ENCODE measurements at places on chromosomes 4 and X.

DNA sequence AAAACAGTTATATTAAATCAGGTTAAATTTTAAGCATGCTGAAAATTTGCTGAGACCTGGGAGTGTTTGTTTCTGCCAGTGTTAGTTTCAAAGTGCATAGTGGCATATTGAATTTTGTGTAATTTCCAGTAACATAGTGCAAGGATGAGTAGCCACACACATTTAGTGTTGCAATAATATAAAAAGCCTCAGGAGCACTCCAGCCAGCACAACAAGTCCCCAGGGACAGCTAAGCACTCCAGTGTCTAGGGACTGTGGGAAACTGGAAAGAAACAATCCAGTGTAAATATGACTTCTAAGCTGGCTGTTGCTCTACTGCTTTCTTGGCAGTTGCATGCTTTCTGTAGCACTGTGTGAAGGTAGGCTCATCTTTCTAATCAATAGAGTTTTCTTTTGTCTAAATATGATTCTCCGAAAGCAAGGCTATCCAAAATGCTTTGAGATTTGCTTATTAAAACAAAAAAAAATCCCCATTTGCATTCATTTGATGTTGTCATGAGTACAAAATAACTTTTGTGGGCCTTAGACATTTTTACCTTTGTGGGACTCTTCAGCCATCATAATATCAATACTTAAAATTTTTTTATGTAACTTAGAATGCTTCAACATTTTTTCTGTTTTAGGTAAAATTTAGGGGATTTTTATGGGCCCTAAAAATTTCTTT is 24.2 kb upstream of the CXCL2 start:
- no peak for DNase-seq

DNA sequence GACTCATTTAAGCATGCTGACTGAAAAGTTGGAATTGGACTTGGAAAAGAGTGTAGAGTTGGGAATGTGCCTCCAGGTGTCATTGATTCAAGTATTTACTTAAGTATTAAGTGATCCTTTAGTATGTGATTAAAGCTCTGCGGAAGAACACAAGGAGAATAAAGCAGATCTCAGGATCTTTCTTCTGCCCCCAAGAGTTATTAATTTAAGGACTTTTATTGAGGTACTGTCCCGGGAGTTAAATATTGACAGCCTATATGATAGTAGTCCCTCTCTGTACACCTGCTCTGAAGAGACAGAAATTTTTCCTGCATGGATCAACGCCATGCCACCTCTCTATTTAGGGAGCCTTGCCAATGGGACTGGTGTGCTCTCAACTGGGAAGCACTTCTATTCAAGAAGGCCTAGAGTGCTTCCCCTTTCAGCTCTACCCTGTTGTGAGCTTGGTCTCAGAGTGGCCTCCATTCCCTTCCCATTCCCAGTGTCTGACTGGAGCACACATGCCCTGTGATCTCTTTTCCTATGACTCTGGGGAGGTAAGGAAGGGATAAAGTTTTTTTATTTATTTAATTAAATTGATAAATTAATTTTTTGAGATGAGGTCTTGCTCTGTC is 75.9 kb downstream of the SHISA3 start:
- DNase-seq, result no peak

GRCh38 chr4:2786152-2786671 is 6.7 kb upstream of the SH3BP2 start:
- no peak for DNase-seq

DNA sequence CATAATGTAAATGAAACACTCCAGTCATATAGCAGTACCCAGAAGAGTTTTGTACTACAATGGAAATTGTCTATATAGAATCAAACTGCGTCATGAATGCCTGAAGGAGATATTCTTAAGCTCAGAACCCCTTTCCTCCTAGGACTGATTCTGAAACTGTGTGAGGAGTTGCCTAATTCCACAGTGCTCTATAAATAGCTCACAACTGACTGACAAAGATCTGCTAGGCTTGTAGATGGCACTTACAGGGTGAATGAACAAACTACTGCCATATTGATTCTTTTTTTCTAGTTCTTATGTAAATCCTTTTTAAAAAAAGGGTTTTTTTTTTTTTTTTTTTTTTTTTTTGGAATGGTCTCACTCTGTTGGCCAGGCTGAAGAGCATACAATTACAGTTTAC is 30.1 kb upstream of the UGT2B17 start:
- DNase-seq, result no peak

GRCh38 chrX:136687457-136687856 is 39.5 kb downstream of the CD40LG start:
- DNase-seq, result no peak

DNA sequence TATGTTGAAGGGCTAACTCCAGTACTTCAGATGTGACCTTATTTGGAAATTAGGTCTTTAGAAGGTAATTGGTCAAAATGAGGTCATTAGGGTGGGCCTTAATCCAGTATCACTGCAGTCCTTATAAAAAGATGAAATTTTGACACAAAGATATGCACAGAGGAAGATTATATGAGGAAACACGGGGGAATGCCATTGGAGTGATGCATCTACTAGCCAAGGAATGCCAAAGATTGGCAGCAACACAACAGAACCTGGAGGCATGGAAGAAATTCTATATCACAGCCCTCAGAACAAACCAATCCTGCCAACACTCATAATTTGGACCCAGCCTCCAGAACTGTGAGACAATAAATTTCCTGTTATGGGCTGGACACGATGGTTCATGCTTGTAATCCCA is 17.6 kb downstream of the TRIM61 start:
- no peak for DNase-seq

- no peak for DNase-seq
Observed at GRCh38 chr4:81790477-81790876, 318.8 kb upstream of the RASGEF1B start.

- no peak for DNase-seq
Observed at GRCh38 chr4:42574870-42575430, 82.0 kb downstream of the ATP8A1 start.

DNA sequence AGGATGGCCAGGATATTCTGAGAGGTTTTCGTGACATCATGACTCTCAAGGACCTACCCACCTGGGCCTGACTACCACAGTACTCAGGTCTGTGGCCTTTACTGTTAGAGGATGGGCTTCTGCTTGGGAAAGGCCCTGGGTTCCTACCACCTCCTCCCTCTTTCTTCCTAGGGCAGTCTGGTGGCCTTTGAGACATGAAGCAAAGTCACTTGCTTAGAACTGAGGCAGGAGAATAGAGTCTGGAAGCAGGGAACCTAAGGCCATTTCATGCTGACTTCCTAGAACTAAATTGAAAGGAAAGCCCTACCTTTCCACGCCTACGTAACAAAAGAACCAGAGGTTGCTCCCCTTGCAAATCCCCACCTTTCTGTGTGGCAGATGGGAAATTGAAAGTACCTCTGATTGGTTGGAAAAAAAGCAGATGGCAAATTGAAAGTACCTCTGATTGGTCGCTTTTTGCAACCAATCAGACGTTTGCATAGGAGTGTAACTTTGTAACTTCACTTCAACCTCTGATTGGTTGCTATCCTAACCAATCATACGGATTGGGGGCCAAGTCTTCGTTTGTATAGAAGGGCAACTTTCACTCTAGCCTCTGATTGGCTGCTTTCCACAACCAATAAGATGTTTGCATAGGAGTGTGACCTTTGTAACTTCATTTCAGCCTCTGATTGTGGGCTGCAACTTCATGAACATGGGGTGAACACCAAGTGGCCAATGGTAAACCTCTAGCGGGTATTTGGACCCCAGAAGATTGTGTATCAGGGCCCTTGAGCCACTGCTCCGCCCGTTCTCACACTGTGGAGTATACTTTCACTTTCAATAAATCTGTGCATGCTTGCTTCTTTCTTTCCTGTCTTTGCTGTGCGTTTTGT is 9.9 kb upstream of the AKAP14 start:
- DNase-seq, result no peak

DNA sequence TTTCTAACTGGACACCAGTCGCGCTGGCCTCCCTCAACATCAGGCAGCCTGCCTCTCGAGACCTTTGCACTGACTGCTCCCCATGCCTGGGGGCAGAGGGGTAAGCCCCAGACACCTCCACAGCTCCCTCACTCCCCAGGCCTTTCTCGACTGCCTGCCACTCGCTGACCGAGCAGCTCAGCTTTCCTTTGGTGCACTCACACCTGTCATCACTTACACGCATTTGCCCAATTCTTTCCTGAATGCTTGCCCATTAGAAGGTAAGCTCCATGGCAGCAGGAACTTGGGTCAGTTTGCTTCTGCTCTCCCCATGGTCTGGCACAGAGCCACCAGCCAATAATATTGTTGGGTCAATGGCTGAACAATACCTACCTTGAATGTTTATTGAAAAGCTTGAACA is 32.2 kb upstream of the PROM1 start:
- no peak for DNase-seq

DNA sequence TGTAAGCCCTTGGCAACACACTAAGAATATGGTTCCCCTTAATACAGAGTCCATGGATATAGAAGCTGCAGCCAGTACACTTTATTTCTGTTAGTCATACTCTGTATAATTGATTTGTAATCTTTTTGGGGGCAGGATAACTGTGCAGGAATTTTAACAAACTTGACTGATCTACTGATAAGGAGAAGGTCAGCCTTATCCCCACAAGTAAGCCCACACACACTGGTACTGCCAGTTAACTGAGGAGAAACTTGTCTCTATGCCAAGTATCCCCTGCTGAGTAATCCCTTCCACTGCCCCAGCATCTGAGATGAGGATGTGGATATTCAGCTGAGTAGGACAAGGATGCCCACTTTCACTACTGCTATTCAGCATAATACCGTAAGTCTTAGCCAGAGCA is 154.9 kb upstream of the CXXC4 start:
- DNase-seq, result no peak

GRCh38 chrX:71615954-71616353 is 2.4 kb downstream of the CXCR3 start:
- no peak for DNase-seq

- DNase-seq, result peak; percentile 18
Observed at GRCh38 chr4:112448306-112449132, 67.5 kb downstream of the NEUROG2 start.

- DNase-seq, result no peak
Observed at GRCh38 chrX:115233497-115234455, at the start of gene LRCH2. Gene LRCH2, minus strand, starts transcription at chrX:115234096. Its CDS starts 55 bp downstream, at chrX:115234041.

DNA sequence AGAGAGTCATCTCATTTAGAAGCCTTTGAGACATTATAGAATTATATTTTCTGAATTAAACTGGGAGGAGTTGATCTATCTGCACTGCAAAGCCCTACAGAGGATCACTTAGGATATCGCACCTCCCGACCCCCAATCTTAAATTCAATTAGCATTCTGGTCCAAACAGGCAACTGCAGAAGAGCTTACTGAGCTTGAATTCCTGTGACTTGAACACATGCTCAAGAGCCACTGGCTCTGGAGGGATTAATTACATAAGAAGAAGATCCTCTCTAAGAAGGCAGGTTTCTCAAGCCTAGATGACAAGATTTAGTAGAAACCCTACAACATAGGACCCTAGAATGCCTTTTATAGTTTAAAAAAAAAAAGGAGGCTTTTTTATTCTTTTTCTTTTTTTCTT is 548.9 kb downstream of the ARAP2 start:
- no peak for DNase-seq

GRCh38 chr4:82585690-82586435 is 24.1 kb upstream of the TMEM150C start:
- DNase-seq, result no peak

DNA sequence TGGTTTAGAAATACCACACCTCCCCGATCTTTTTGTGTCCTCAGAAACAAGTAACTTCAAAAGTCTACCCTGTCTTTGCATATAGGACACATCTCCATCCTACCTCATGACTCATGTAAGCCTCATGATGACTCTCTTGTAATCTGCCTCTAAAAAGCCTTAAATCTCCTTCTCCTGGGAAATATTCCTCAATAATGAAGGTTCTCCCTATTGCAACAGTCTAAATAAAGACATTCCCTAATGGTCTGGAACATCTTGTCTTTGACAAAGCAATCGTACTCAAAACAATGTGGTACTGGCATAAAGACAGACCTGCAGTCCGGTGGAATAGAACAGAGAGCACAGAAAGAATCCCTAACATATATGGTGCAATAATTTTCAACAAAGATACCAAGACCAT is 257.7 kb downstream of the OPHN1 start:
- DNase-seq, result no peak

DNA sequence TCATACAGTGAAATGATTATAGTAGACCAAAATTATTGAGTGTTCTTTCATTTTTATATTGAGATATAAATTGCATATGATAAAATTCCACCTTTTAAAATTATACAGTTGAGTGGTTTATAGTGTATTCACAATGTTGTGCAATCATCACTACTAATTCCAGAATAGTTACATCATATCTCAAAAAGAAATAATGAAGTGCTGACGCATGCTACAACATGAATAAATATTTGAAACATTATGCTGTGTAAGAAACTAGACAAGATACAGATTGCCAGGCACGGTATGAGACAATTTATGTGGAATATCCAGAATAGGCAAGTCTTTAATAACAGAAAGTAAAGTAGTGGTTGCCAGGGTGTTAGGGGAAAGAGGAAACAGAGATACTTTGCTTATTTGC is 871.7 kb downstream of the FAM133A start:
- DNase-seq, result no peak

GRCh38 chrX:13110433-13111324 is 66.3 kb upstream of the FAM9C start:
- DNase-seq, result peak; percentile 71

DNA sequence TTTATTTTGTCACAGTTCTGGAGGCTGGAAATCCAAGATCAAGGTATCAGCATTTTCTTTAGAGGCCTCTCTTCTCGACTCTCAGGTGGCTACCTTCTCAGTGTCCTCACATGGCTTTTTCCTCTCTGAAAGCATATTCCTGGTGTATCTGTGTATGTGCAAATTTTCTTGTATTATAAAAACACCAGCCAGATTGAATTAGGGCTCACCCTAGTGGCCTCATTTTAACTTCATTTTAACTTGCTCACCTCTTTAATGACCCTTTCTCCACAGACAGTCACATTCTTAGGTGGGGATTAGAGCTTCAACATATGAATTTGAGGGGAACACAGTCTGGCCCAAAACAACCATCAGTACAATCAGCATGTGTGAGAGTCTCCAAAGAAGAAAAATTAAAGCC is 542.4 kb upstream of the FAM241A start:
- no peak for DNase-seq

- no peak for DNase-seq
Observed at GRCh38 chr4:114890773-114891172, 222.6 kb downstream of the NDST4 start.

- DNase-seq, result no peak
Observed at GRCh38 chr4:76012388-76012801, 5.1 kb upstream of the CXCL9 start.

DNA sequence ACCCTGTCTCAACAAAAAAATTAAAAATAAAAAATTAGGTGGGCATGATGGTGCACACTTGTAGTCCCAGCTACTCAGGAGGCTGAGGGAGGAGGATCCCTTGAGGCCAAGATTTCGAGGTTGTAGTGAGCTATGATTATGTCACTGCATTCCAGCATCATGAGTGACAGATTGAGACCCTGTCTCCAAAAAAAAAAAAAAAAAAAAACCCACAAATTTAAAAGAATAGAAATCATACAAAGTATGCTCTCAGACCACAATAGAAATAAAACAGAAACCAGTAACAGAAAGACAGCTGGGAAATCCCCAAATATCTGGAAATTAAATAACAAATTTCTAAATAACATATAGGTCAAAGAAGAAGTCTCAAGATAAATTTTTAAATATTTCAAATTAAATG is 81.0 kb upstream of the HUWE1 start:
- no peak for DNase-seq

GRCh38 chr4:48341776-48342605 is 662 bp downstream of the SLAIN2 start:
- no peak for DNase-seq

- DNase-seq, result peak; percentile 50
Observed at GRCh38 chrX:150982788-150983520, at the start of gene HMGB3. Gene HMGB3, plus strand, starts transcription at chrX:150983335. Its CDS starts 2,265 bp downstream, at chrX:150985600.

Measured in BJ (cell line).